Osteoblast (primary cell): ENCODE measurements at places on chromosomes 2 and 18. TPM values are rescaled to one million over a fixed set of nuclear protein-coding genes. Genes with fewer than 3 reads are reported as not detected.
A peak's percentile ranks its signal among the peaks of the same experiment; 100 is the strongest.

Gene ZSWIM2
- 0.29 TPM in 1 of 2 replicates, not detected in the other for total RNA-seq

Gene NT5DC4
- total RNA-seq: not detected in 2 replicates

Gene HOXD13
- not detected in 2 replicates for total RNA-seq

Gene FAM161A
- total RNA-seq: 3.2 and 3.3 TPM in 2 replicates

Gene MOGAT1
- total RNA-seq: not detected in 2 replicates

DNA sequence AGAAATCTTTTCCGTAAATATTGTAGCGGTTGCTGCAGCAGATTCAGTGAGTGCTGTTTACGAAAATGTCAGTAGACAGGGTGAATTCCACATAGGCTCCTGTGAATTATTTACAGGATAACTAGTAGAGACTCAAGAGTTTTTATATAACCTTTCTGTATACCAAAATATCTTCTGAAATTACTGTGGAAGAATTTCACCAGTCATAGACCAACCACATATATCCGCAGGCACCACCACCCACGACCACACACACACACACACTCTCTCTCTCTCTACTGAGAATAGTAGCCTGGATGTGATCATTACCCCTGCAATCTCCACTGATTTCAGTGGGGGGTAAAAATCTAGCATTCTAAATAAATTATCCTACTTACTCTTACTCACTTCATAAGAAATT is 341.8 kb downstream of the RBM43 start:
- H3K4me1 ChIP-seq: peaks cover 21% of the 10 kb centered on the region
- no peaks in the 10 kb centered on the region for H3K36me3 ChIP-seq
- H3K4me3 ChIP-seq: no peak overlapping the region
- DNase-seq: no peak
- H3K27ac ChIP-seq: peak overlapping the region; percentile 67

- no peak overlapping the region for H3K27ac ChIP-seq
- no peak overlapping the region for H3K4me3 ChIP-seq
- H3K36me3 ChIP-seq: peaks cover 32% of the 10 kb centered on the region
- DNase-seq: no peak
- no peaks in the 10 kb centered on the region for H3K27me3 ChIP-seq
Measured at GRCh38 chr2:38682008-38682575, 16.2 kb downstream of the GALM start.

DNA sequence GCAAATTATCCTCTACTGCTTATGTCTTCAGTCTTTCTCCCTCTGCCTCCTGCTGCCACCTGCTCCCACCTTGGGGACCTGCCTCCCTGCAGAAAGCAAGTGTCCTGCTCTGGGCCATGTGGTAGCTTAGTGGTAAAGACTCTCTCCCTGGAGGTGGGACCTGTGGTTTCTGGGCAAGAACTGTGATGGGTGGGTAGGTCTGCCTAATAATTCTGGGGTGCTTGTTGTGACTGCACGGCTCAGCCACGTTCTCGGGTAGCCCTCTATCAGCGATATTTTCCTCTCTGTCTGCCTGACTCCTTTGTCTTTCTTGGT is 16.4 kb upstream of the CD28 start:
- no peaks in the 10 kb centered on the region for H3K36me3 ChIP-seq
- H3K4me3 ChIP-seq: no peak overlapping the region
- peaks cover 37% of the 10 kb centered on the region for H3K4me1 ChIP-seq
- H3K27me3 ChIP-seq: no peaks in the 10 kb centered on the region
- H3K27ac ChIP-seq: no peak overlapping the region

DNA sequence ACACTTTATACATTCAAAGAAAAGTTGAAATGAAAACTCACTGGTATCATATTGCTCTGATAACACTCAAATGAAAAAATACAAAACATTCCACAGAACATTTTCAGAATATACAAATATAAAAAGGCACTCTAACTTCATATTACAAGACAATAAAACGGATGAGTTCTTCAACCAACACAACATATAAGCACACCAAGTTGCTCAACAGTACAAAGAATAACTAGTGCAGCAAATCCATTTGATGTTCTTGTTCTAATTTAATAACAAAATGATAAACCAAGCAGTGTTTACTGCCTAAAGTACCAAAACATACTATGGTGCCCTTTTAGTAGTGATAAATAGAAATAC is 60.8 kb upstream of the PGAP1 start:
- DNase-seq: no peak
- peak overlapping the region; percentile 50 for H3K4me3 ChIP-seq
- H3K27ac ChIP-seq: peak overlapping the region; percentile 95

GRCh38 chr2:218709908-218710307 is 727 bp upstream of the TTLL4 start:
- H3K4me1 ChIP-seq: peaks cover 9% of the 10 kb centered on the region
- H3K27ac ChIP-seq: no peak overlapping the region
- no peaks in the 10 kb centered on the region for H3K27me3 ChIP-seq
- peak overlapping the region; percentile 87 for H3K4me3 ChIP-seq

- no peaks in the 10 kb centered on the region for H3K36me3 ChIP-seq
- H3K27ac ChIP-seq: no peak overlapping the region
- H3K4me3 ChIP-seq: no peak overlapping the region
- no peak for DNase-seq
- peaks cover 7% of the 10 kb centered on the region for H3K4me1 ChIP-seq
Measured at GRCh38 chr2:18309188-18309587, 251.3 kb downstream of the RDH14 start.

GRCh38 chr2:78707776-78708386 is 317.6 kb upstream of the REG3G start:
- no peaks in the 10 kb centered on the region for H3K4me1 ChIP-seq
- no peaks in the 10 kb centered on the region for H3K36me3 ChIP-seq
- no peak overlapping the region for H3K27ac ChIP-seq
